ENCODE measurements at places on chromosomes 3 and 15.

DNA sequence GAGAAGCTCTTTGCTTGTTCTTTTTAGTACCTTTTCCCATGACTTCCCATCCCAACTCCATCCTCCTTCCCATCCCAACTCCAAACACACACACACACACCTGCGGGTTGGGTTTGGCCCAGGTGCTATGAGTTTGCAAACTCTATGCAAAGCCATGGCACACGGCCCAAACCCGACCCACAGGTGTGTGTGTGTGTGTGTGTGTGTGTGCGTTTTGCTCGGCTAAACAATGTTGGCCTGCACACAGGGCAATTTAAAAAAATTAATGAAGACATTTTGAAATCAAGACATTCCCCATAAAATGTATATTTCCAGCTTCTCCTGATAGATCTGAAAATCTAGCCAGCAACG lies 103.7 kb upstream of the TLE3 start:
- peak; percentile 44 for DNase-seq

DNA sequence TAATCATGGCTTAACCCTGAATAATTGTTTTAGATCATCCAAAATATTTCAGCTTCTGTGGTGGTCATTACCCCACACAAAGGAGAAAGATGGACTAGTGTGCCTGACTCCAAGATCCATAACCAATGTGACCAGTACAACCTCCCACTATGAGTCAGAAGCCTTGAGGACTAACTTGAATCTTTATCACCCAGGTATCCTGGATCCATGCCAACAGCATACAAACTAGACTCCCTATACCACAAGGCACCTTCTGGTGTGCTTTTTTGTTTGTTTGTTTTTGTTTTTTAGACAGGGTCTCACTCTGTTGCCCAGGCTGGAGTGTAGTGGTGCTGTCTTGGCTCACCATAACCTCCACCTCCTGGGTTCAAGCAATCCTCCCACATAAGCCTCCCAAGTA lies 317.7 kb downstream of the VPS13C start:
- DNase-seq, result no peak

GRCh38 chr15:91522605-91523332 lies 330.7 kb upstream of the SLCO3A1 start:
- DNase-seq, result peak; percentile 32

DNA sequence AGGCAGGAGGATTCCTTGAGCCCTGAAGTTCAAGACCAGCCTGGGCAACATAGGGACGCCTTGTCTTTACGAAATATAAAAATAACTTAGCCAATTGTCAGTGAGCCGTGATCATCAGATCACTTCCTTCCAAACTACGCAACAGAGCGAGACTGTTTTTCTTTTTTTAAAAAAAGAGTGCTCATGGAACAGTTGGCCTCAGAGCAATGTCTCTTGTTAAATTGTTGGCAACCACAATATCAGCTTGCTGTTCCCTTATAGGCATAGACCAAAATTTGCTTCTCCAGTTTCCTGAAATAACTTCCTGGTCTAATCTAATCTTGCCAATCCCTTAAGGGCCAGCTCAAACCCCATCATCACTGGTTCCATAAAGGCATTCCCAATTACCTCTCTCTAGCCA lies 93.3 kb upstream of the SLC4A7 start:
- no peak for DNase-seq

DNA sequence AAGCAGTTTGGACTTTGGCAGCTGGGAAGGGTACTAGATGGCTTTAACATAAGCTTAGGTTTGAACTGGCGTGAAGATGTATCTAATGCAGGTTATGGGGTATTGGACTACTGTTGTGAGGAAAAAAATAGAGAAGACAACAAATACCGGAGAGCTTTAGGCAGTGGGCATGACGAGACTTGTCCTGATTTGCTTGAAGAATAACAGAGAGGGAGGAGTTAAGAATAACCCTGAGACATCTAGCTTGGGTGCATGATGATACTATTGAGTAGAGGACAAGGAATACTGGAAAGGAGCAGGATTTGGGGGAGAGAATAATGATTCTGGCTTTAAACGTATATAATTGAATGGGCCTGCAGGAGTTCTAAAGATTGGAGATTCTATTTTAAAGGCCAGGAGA lies 249.5 kb upstream of the AZI2 start:
- no peak for DNase-seq

GRCh38 chr3:128367761-128368160 lies 98.9 kb downstream of the DNAJB8 start:
- DNase-seq, result no peak

DNA sequence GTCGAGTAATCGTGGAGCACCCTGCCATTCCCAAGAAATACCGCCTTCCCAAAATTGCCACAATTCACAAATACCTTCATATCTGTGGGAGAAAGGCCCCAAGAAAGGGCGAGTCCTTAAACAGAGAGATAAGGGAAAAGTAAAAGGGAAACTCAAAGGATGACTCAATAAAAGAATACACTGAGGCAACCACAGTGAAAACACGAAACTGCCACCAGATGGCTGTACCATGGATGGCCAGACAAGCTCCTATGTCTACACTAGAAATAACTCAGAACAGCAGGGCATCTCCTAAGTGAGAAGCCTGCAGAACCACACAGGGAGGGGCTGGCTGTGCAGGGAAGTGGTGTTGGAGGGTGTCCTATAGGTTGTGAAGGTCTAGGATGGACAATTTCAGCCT lies 25.0 kb downstream of the SRGAP3 start:
- no peak for DNase-seq

GRCh38 chr3:30263238-30263924 lies 343.0 kb upstream of the TGFBR2 start:
- no peak for DNase-seq

- no peak for DNase-seq
Measured at GRCh38 chr15:52104532-52105004, 8.0 kb downstream of the BCL2L10 start.

DNA sequence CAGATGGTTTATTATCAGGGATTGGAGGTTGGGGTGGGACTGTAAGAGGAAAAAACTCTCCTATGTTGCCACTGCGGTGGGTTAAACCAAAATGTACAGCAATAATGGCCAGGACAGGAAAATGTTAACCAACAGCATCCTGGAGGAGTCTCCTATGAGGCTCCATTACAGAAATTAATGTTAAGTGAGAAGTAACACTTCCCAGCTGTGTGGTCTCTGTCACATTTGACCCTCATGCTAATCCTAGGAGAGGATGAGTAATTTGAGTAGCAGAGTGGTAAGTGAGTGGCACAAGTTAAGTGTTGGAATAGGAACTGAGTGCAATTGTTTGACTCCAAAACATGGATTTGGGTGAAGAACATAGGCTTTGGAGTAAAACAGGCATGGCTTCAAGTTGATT lies 39.0 kb downstream of the ARHGEF3 start:
- no peak for DNase-seq

DNA sequence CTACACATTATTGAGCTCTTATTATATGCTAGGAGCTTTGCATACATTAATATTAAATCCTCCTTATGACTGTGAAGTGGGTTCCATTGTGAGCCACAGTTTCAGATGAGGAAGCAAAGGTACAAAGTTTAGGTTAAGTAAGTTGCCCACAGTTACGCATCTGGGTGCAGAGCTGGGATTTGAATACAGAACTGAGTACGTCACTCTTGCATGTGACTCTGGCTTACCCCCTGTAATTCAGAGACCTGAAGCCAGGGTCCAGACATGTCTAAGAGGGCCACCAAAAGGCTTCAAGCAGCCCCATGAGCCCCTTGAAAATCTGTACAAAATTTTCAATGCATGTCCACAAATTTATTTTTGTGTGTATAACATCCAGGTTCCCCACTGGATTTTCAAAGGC lies 71.8 kb downstream of the KLF15 start:
- DNase-seq, result no peak

- DNase-seq, result no peak
Measured at GRCh38 chr3:71498543-71498942, 85.0 kb downstream of the FOXP1 start.

DNA sequence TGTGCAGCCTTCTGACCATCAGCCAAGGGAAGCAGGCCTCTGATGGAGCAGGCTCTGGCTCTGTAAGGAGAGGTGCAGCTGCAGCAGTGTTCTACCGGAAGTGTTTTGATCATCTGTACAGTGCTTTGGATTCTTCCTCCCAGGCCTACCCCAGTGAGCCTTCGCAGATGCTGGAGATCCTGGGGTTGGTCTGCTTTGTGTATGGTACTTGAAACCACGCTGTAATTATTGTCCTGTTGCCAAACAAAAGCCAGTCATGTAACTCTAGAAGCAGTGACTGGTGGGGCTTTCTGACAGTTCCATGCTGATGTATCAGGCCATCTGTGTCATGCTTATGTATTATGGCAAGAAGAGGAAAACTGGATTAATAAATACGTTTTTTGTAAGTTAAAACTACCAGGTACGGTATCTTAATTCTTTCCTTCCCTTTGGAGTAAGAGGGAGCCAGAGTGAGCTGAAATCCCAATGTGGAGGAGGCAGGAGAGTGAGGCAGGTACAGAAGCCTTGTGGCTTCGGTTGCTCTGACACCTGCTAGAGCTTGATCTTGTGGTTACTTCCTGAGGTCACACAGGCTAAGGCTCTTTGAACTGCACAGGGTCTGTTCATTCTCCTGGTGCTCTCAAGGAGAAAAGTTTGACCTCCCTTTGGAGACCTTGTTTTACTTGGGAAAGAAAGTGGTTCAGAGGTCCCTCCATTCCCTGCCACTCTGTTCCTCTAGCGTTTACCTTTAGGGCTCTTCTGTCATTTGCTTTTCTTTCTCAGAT lies 3.7 kb downstream of the TMEM42 start:
- peak; percentile 63 for DNase-seq

- no peak for DNase-seq
Measured at GRCh38 chr3:188792793-188793192, 379.0 kb upstream of the TPRG1 start.

DNA sequence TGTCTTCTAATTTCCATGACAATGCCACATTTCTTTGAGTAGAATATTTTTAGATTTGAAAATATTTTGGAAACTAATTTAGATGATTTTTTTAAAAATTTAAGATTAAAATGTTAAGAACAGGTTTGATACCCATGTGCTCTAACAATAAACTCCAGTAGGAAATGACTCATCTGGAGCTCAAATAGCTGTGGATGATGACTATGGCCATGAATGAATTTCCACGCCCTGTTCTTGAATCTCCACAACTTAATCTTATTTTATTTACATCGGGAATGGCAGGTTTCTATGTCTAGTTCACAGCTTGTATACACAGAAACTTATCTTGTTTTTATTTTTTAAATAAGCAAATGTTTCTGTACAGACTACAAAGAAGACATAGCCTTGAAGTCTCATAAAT lies 726.8 kb downstream of the NAALADL2 start:
- DNase-seq, result no peak

- DNase-seq, result no peak
Measured at GRCh38 chr3:10702961-10703740, 112.9 kb upstream of the SLC6A11 start.

- no peak for DNase-seq
Measured at GRCh38 chr3:48684480-48685143, 1.1 kb downstream of the NCKIPSD start.

DNA sequence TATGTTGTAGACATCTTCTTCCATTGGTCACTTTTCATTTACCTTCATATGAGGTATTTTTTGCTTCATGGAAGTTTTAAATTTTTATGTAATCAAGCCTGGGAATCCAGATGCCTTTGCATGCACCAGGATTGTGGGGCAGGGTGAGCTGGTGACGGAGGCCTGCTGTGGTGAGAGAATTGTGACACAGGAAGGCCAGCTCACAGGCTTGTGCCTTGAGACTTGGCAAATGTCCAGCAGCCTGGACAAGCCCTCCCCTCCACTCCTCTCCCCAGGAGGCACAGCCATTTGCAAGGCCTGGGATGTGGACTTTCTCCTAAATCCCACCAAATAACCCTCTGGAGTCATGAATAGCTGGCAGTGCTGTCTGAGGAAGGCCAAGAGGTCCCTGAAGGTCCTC lies 67.4 kb downstream of the RHCG start:
- peak; percentile 22 for DNase-seq

GRCh38 chr15:88654430-88655102 lies 15.8 kb downstream of the ISG20 start:
- no peak for DNase-seq

GRCh38 chr3:24917908-24918307 lies 423.3 kb upstream of the THRB start:
- no peak for DNase-seq

- DNase-seq, result peak; percentile 97
Measured at GRCh38 chr15:40102897-40103858, 5.5 kb downstream of the BMF start.

GRCh38 chr3:115512565-115513415 lies 110.5 kb upstream of the GAP43 start:
- DNase-seq, result peak; percentile 89

- DNase-seq, result peak; percentile 44
Measured at GRCh38 chr3:107938143-107938542, 152.7 kb downstream of the CD47 start.

- peak; percentile 44 for DNase-seq
Measured at GRCh38 chr15:57559875-57560274, 31.8 kb upstream of the MYZAP start.

Measured in COR-L47 (cell line).